ENCODE measurements at places on chromosomes 12 and 14. TPM values are rescaled to one million over a fixed set of nuclear protein-coding genes. Genes with fewer than 3 reads are reported as not detected.

TBPL2 gene
- not detected for polyA plus RNA-seq

VSX2 gene
- polyA plus RNA-seq = not detected

MRPS35 gene
- 54.8 TPM for polyA plus RNA-seq

GRCh38 chr12:25248137-25248536, 2.6 kb downstream of the KRAS start:
- no peak for DNase-seq

DPF3 gene
- 1.6 TPM for polyA plus RNA-seq

DNA sequence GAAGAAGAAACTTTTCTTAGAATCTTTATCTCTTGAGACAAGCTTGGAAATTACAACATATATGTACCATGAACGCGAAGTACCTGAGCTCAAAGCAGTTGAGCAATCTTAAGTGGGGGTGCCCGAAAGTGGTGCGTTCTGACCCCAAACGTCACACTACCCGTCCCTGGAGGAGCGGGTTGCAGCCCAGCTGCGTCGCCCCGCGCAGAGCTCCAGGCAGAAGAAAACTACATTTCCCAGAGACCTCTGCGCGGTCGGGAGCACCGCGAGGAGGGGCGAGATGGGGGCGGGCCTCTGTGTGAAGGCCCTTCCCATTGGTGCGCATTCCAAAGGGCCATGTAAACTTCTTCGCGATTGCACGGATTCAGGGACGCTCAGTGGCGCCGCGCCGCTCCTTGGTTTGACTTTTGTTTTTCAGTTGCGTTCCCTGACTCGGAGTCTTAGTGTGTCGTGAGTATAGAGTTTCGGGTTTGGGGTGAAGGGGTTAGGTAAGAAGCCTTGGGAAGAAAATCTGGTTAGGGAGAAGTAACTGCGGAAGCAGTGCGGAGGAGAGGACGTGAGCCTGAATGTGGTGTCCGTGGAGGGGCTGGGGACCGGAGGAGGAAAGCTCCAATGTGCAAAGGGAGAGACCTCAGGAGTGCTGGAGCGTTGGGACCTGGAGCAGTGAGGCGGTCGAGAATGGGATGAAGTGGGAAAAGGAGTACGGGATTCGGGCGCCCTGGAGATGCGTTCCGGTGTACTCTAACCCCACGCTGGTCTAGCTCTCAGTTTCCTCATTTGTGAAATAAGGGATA, at the start of gene CCDC77:
TSS of gene CCDC77 (plus strand) at position 410 of the 794 bp plus-strand sequence. CDS start 7,740 bp downstream, outside the sequence.
- DNase-seq = peak; percentile 95

PMCH gene
- polyA plus RNA-seq = 0.23 TPM

- no peak for DNase-seq
Observed at GRCh38 chr12:104427547-104427938, 29.2 kb upstream of the CHST11 start.

DNA sequence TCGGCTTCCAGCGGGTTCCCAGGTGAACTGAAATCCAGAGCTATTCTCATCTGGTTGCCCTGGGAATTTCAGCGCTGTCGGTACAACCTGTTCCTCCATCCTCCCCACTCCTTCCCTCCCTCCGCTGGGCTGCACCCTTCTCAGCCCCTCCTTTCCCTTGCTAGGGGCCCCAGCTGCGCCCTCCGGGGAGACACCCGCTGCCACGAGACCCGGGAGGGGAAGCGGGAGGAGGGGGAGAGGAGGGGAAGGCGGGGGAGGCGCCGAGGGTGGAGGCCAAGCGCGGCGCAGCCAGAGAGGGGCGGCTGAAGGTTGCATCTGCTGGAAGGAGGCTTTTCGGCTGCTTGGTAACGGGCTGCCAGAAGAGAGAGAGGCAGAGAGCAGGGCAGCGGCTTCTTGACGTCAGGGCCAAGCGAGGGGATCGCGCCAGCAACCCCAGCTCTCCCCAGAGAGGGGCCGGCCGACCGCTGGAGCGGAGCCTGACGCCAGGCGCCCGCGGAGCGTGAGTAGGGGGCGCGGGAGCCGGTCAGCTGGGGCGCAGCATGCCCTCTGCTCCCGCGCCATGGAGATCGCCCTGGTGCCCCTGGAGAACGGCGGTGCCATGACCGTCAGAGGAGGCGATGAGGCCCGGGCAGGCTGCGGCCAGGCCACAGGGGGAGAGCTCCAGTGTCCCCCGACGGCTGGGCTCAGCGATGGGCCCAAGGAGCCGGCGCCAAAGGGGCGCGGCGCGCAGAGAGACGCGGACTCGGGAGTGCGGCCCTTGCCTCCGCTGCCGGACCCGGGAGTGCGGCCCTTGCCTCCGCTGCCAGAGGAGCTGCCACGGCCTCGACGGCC, at the start of gene KCNA5:
TSS of gene KCNA5 (plus strand) at position 291 of the 831 bp plus-strand sequence. CDS start at position 560, 269 bp downstream.
- peak; percentile 16 for DNase-seq

DNA sequence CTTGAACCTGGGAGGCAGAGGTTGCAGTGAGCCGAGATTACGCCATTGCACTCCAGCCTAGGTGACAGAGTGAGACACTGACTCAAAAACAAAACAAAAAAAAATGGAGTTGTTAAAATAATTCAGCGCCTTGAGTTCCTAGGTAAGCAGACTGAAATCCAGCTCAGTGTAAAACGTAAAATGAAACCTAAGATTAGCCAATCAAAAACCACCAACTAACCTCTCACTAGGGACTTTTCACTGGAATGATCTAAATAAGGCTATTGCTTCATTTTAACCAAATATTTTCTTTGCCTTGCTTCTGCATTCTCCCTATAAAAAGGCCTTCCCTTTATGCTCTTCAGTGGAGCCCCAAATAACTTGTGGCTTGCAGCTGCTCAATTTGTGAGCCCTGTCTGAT, 91.6 kb upstream of the HIF1A start:
- DNase-seq = no peak

KMT2D gene
- polyA plus RNA-seq = 47.8 TPM

DNA sequence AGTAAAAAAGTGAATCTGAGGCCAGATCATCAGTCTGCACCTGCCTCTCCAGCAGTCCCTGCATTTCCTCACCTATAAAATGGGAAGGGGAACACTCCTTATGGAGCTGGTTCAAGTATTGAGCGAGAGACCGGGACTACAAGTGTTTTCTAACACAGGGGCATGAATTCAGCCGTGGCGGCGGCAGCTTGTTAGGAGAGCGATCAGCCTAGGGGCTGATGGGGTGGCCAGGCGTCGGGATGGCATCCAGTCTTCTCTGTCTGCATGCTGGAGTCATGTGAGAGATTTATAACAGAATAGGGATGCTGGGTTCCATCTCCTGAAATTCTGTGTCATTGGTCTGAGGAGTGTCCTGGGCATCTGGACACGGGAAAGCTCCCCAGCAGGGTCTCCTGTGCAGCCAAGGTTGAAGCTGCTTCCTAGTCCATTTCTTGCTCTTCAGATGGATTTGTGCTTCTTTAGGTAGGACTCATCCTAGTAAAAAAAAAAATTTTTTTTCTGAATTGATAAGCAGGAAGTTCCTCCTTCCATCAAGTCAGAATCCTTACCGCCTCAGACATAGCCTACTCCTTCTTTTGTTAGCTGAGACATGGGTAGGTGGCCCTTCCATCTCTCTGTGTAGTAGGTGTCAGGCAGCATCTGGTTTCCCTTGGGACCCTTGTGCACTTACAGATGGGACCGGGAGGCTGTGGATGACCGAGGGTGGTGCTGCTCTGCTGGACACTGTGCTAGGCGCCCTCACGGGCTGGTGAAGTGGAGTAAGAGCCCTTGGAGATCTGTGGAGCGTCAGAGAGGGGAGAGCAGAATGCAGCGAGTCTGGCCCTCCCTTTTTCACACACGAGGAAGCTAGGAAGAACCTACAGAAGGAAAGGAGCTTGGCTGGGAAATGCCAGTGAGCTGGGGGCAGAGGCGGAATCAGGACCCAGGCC, 146.7 kb downstream of the TSPAN9 start:
- DNase-seq = no peak

GALNT4 gene
- polyA plus RNA-seq = 9.3 TPM

GRCh38 chr12:125186471-125187147, 121.4 kb downstream of the AACS start:
- DNase-seq = no peak

DNA sequence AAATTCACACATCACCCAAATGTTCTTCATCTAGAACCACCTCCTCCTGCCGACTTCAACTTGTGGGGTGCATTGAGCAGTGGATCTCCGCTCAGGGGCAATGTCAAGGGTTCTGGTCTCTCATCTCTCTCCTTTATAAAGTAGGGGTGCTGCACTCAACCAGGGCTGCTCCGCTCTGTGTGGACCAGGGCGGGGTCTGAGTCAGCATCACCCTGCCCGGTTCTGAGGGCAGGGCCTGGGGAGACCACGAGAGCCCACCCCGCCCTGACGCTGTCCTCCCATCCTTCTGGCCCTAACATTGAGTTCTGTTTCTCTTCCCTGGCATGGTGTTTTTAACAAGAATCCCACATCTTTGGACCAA, 311.6 kb upstream of the DIO3 start:
- no peak for DNase-seq

GRCh38 chr14:80304125-80304766, 92.9 kb upstream of the DIO2 start:
- no peak for DNase-seq

- DNase-seq = no peak
Observed at GRCh38 chr12:125280482-125281377, 215.5 kb downstream of the AACS start.

DNA sequence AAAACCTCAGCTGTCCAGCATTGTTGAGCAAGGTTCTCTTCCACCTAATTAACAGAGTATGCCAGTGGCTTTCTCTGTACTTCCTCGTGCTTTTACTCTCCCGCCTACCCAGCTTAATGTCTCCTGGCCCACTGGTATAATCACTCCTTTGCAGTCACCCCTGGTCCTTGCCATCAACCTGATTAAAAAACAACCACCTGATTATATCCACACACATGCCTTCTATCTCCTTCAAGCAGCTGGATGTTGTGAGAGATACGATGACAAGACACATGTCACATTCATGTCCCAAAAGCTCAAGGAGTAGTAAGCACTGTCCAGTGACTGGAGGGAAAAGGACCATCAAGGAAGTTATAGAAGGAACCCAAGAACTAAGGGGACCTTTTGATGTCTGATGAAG, 241.3 kb upstream of the GRIP1 start:
- DNase-seq = no peak

MFAP5 gene
- polyA plus RNA-seq = 4.9 TPM

KRT3 gene
- polyA plus RNA-seq = not detected

DNA sequence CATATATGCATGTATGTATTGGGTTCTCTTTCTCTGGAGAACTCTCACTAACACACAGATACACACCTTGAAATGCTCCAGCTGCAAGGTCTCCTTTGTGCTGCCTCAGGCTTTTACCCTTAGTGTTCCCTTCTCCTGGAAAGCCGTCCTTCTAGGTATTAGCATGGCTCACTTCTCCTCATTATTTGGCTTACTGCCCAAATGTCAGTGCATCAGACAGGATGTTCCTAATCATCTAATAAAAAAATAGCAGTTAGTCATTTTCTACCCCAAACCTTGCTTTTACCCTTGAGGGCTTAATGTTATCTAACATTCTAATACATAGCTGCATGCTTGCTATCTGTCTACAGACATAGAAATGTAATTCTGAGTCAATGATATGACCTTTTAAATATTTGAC, 109.0 kb upstream of the SLC16A7 start:
- no peak for DNase-seq

- DNase-seq = no peak
Observed at GRCh38 chr12:18703321-18703720, 34.5 kb downstream of the PLCZ1 start.

GRCh38 chr14:65287264-65288131, 125.0 kb upstream of the FUT8 start:
- no peak for DNase-seq

HRK gene
- 0.13 TPM for polyA plus RNA-seq

DNA sequence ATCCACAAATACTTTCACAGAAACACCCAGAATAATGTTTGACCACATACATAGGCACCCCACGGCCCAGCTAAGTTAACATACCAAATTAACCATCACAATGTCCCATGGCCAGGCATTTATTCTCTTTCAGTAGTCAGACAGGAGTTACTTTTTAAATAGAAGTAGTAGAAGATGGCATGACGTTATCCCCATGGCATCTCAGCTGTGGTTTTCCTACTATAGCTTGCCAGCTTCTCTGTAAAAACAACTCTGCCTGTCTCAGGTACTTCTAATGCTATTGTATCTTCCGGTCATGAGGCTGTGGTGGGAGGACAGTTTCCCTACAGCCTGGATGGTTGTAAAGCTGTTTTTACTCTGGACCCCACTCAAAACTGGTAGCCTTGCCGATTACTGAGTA, 19.3 kb downstream of the CTSG start:
- no peak for DNase-seq

- DNase-seq = no peak
Observed at GRCh38 chr12:106924268-106924861, 31.3 kb upstream of the TMEM263 start.

DNA sequence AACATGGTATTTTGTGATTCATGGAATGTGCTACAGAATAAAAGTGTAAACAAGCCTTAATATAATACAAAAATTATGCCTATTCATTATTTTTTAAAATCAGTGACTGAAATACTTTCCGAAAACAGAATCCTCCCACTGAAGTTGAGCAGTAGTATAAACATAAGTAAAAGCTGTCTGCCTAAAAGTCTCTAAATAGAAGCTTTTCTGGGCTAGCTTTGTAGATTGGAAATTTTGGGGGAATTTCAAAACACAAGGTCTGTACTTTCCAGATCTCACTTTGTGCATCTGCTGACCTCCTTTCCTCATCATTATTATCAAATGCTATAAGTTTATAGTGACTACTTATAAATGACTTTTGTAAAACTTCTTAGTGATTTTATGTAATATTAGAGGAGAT, 80.4 kb upstream of the TRHDE start:
- DNase-seq = no peak

ARHGEF25 gene
- polyA plus RNA-seq = 47.8 TPM

- no peak for DNase-seq
Observed at GRCh38 chr14:75260025-75260763, 18.4 kb upstream of the FOS start.

- DNase-seq = no peak
Observed at GRCh38 chr12:39587225-39587624, 32.4 kb downstream of the ABCD2 start.

DNA sequence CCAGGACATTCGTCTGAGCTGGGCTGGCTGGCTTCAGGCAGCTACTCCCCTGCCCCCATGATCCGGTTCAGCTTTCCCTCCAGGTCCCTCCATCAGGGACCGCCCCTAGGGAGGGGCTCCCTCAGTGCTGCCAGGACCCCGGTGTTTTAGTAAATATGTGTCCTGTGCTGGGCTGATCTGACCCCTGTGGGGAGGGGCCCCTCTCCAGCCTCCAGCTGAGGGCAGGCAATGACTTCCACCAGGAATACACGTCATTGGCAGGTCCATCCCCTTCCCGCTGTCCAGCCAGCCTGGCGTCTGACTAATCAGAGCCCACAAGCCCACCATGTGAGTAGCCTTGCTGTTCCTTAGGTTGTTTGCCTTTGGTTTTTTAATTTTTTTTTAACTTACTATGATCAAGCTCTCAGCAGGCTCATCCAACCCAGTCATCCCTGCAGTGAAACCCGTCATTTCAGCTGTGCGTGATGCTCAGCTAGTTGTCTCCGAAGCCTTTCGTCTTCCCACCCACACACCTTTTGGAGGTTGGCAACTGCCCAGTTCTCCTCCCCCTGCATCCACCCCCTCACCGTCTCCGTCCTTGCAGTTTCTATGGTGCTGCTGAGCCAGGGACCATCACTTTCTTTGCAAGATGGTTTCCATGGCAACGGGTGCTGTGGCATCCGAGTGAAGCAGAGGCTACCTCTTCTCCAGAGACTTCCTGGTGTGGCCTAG, 16.0 kb upstream of the SERPINA4 start:
- no peak for DNase-seq
